ENCODE measurements at places on chromosomes 12 and 14.

DNA sequence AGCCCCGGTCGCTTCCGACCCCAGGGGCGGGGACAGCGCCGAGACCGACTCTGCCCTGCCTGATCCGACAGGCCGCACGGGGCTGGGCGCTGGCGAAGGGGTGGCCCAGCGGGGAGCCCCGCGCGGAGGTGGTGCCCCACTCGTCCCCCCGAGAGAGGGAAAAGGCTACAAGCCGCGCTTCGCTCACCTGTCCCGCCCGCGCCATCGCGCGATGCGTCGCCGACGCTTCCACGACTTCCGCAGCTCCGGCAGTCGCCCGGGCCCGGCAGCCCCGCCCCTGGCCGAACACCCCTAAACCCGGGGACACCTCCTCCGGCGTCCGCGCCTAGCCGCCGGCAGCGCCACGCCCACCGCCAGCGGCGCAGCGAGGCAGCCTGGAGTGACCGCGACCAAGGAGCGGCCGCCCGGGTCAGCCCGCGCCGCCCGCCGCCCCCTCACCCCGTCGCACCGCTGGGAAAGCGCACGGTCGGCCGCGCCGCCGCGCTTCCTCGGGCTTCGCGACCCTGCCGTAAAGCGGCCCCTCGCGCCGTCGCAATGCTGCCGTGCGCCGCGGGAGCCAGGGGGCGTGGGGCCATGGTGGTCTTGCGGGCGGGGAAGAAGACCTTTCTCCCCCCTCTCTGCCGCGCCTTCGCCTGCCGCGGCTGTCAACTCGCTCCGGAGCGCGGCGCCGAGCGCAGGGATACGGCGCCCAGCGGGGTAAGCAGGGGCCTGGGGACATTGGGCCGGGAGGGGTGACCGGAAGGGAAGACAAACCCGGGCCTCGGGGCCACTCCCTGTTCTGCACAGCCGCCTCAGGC lies at the start of the genes BAG5 and COA8:
BAG5 (minus strand) TSS at position 229 of the 797 bp plus-strand sequence. CDS start 1,493 bp downstream, outside the sequence.
COA8 (plus strand) TSS at position 532 of the 797 bp plus-strand sequence; CDS start at position 574, 42 bp downstream.
- DNase-seq = peak; percentile 89

GRCh38 chr12:110193196-110193595 lies 69.0 kb downstream of the IFT81 start:
- DNase-seq = no peak

- DNase-seq = no peak
These were observed 8.4 kb upstream of the C12orf75 start for GRCh38 chr12:105322070-105322469.

GRCh38 chr12:116423094-116423493 lies 136.1 kb upstream of the MAP1LC3B2 start:
- DNase-seq = no peak

DNA sequence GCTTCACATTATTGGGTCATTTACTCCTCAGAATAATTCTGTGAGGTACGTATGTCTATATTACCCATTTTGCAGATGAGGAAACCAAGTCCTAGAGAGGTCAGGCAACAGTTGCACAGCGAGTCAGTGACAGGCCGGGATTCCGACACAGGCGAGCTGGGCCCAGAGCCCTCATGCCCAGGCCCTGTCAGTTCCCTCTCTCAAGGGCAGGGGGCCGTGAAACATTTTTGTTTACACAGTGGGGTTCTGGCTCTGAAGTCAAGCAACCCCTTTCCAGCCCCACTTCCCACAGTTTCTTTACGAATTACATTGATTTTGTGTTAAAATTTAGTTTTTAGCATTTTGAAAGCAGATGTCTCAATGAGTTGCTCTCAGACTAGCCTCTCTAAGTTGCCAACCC lies 46.7 kb downstream of the ESRRB start:
- DNase-seq = no peak

DNA sequence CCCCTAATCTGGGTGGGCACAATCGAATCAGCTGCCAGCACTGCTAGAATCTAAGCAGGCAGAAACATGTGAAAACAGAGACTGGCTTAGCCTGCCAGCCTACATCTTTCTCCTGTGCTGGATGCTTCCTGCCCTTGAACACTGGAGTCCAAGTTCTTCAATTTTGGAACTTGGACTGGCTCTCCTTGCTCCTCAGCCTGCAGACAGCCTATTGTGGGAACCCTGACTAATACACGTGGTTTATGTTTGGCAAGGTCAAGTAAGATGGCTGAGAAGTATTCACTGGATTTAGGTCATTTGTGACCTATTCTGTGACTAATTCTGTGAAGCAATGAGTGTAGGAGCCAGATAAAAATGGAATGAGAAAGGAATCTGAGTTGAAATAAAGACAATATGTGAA lies 11.0 kb downstream of the GPR135 start:
- no peak for DNase-seq

DNA sequence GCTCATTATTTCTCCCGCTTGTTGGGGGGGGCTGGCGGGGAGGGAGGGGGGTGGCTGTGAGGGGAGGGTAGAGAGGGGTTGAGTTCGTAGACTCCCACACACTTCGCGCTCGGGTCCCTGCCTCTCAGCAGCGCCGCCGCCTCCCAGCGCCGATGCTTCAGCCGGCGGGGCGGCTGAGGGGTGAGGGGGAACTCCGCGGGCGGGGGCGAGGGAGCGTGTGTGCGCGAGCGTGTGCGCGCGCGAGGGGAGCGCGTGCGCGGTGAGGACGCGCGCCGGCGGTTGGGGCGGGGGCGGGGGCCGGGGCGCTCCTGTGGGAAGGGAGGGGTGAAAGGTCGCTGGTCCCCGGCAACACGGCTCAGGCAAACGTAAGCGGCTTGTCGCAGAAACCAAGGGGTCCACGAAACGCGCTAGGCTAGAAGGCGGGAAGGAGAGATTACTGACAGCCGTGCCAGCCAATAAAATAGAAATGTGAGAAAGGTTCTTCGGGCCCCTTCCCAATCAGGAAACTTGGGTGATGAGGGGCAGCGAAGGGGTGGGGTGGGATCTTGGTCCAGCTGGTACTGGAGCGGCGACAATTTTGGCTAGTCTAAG lies 343 bp upstream of the NOVA1 start:
- DNase-seq = no peak

DNA sequence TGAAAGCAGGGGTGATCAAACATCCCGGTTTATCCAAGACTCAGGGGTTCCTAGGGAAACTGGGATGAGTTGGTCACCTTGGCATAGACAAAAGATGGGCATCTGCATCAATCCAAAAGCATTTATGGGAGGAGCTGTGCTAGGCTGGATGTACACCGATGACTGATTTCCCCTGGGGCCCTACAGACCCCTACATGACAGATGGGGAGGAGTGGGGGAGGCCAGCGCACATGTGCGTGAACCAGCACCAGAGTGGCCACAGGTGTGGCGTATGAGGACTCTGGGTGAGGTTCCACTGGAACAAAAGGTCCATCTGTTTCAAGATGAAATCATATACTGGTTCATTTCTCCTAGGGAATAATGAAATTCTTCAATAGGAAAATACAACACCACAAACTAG lies 210.4 kb downstream of the ITPR2 start:
- DNase-seq = no peak

DNA sequence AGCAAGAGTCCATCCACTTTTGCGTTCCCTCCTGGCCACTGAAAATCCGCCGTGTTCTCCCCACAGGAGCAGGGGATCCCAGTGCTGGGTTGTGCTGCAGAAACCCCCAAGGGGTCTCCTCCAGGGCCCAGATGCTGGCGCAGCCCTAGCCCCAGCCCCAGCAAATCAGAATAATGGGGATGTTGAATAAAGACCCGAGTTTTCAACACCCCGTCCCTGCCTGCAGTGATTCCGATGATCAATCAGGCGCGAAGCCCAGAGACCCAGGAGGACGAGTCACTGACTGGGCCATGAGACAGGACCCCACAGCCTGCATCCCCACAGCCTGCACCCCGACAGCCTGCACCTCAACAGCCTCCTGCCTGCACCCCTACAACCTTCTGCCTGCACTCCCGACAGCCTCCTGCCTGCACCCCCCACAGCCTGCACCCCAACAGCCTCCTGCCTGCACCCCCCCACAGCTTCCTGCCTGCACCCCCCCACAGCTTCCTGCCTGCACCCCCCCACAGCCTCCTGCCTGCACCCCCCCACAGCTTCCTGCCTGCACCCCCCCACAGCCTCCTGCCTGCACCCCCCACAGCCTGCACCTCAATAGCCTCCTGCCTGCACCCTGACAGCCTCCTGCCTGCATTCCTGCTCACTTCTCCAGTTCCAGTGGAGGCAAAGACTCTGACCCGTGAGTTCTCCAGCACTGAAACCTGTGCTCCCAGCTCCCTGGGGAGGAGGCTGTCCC lies 37.2 kb downstream of the TNFAIP2 start:
- DNase-seq = no peak

DNA sequence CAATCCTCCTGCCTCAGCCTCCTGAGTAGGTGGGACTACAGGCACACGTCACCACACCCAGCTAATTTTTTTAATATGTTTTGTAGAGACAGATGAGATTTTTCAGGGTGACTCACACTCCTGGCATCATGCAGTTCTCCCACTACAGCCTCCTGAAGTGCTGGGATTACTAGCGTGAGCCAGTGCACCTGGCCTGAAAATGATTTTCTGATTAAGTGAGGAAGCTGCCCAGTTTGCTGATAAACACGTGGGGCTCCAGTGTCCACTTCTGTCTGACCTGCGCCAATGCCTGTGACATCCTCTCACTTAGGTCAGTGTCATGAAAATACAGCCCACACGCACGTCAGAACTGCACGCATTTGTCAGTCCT lies 37.0 kb upstream of the SFSWAP start:
- no peak for DNase-seq
